Activated CD8-positive, alpha-beta T cell treated with anti-CD3 and anti-CD28 coated beads for 36 hours (primary cell): ENCODE measurements at places on chromosomes 5 and 9.
A peak's percentile ranks its signal among the peaks of the same experiment; 100 is the strongest.

- no peaks in the 10 kb centered on the region for H3K36me3 ChIP-seq
- H3K4me1 ChIP-seq: no peaks in the 10 kb centered on the region
- H3K27me3 ChIP-seq: peaks cover 16% of the 10 kb centered on the region
- no peak overlapping the region for H3K4me3 ChIP-seq
- H3K27ac ChIP-seq: no peak overlapping the region
Measured at GRCh38 chr5:62214701-62215100, 91.3 kb upstream of the KIF2A start.

DNA sequence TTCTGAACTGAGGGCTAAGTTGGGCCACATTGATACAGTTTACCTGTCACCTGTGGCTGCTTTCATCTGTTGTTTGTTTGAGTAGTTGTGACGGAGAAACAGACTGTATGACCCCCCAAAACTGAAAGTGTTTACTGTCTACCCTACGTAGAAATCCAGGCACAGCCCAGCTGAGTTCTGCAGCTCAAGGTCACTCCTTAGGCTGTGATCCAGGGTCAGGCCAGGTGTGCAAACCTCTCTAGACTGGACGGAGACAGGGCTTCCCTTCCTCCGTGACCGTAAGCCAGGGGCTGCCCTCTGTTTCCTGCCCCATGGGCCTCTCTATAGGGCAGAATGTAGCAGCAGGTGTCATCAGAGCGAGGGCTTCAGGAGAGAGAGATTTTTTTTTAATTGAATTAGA is 207.9 kb upstream of the OTULINL start:
- no peak overlapping the region for H3K4me3 ChIP-seq
- H3K4me1 ChIP-seq: peaks cover 8% of the 10 kb centered on the region
- no peaks in the 10 kb centered on the region for H3K27me3 ChIP-seq
- DNase-seq: no peak

GRCh38 chr5:139014726-139015125 is 139.6 kb upstream of the LRRTM2 start:
- no peak overlapping the region for H3K4me3 ChIP-seq
- no peak for DNase-seq
- no peaks in the 10 kb centered on the region for H3K4me1 ChIP-seq
- H3K27ac ChIP-seq: no peak overlapping the region

- H3K27ac ChIP-seq: no peak overlapping the region
- no peaks in the 10 kb centered on the region for H3K36me3 ChIP-seq
- DNase-seq: no peak
- H3K27me3 ChIP-seq: peaks cover 35% of the 10 kb centered on the region
Measured at GRCh38 chr9:137876269-137876668, 1.3 kb upstream of the CACNA1B start.

GRCh38 chr5:177452688-177453638 is 6.3 kb downstream of the PRR7 start:
- H3K36me3 ChIP-seq: peaks cover 12% of the 10 kb centered on the region
- DNase-seq: no peak
- no peak overlapping the region for H3K27ac ChIP-seq

GRCh38 chr9:105435453-105435852 is 12.4 kb upstream of the FSD1L start:
- H3K4me1 ChIP-seq: no peaks in the 10 kb centered on the region
- DNase-seq: no peak
- no peak overlapping the region for H3K27ac ChIP-seq
- no peaks in the 10 kb centered on the region for H3K27me3 ChIP-seq

- no peak overlapping the region for H3K4me3 ChIP-seq
- H3K4me1 ChIP-seq: peaks cover 7% of the 10 kb centered on the region
- no peaks in the 10 kb centered on the region for H3K36me3 ChIP-seq
- no peaks in the 10 kb centered on the region for H3K27me3 ChIP-seq
- peak; percentile 29 for DNase-seq
Measured at GRCh38 chr9:97958812-97959511, 21.0 kb upstream of the HEMGN start.

DNA sequence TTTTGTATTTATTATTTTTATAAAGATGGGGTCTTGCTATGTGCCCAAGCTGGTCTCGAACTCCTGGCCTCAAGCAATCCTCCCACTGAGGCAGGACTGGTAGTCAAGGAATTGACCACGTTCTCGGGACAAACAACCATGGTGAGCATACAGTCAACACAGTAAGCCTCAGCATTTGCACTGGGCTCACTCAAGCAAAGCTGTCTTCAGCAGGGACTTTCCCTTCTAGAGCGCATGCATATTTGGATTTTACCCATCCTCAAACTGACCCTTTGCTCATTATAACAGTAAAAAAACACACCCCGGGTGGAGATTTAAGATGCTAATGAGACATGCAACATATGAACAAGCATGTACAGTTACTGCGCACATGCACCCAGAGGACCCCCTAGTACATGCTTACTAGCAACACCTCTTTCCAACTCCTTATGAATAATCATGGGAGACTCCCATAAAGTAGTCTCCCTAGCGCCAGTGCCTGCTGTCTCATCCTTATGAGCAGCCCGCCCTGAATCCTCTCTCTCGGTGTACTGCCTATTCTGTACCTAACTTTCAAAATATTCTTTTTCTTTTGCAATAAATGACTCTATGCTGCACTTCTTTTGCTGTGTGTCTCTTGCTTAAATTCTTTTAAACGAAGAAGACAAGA is 41.5 kb downstream of the C5orf22 start:
- H3K27me3 ChIP-seq: peaks cover 15% of the 10 kb centered on the region
- DNase-seq: no peak
- H3K4me3 ChIP-seq: no peak overlapping the region

DNA sequence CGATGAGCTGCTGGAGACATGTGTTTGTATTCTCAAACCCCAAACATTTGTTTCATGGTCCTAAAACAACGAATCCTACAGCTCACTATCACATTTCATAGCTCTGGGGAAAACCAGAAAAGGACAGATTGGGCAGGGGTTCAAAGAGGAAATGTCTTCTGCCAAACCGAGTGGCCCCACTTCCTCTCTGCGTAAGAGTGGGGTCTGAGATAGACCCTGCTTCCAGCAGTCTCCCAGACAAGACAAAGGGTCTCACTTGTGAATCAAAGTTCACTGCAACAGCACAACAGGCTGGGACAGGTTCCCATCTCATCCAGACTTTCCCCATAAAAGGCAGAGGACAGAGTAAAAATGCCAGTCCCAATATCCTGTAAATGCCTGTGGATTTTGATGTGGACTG is 276.2 kb upstream of the SLC24A2 start:
- H3K4me3 ChIP-seq: no peak overlapping the region
- no peak for DNase-seq
- H3K27ac ChIP-seq: no peak overlapping the region
- H3K36me3 ChIP-seq: no peaks in the 10 kb centered on the region
- peaks cover 19% of the 10 kb centered on the region for H3K4me1 ChIP-seq

DNA sequence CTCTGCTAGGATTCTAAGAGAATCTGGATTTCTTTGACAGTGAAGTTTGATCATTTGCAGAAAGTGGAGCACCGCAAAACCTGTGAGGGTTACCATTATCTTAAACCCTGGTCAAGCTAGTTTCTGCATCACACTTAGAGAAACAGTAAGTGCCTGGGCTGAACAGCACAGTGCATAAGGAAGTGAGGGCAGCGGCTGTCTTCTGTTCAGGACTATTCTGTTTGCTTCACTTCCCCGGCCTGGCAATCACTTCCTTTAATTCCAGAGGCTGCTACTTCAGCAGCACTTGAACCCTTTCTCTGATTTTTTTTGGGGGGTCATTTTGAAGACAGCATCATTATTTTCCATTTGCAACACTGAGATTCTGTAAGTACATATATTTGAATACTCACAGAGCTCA is 32.0 kb downstream of the SEMA6A start:
- no peak for DNase-seq
- H3K36me3 ChIP-seq: no peaks in the 10 kb centered on the region
- no peak overlapping the region for H3K4me3 ChIP-seq
- no peak overlapping the region for H3K27ac ChIP-seq
- peaks cover 2% of the 10 kb centered on the region for H3K27me3 ChIP-seq

DNA sequence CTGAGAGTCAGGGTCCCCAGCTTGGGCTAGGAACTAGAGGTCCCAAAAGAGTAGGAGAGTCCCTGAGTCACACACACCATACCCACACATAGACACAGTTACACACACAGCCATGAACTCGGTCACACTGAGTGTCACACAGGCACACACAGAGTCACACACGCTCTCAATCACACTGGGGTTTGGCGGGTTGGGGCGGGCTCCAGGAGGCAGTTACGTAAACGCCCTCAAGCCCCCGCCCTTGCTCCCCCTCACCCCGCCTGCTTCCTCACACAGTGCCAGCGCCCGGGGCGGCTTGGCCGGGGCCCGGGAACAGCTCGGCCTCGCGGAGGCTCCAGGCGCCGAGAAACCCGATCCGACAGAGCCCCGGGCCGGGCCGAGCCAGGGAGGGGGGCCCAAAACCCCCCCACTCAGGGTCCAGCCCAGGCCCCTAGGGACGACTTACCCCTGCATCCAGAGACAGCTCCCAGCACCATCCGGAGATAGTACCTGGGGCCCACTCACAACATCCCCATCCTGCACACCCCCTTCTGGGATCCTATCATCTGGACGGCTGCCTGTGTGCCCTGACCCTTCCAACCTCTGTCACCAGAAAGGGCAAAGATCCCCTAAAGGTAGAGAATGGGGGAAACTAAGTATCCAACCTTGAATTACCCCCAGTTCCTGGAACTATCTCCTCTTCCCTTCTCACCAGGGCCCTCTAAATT is 3.5 kb upstream of the CNTFR start:
- H3K27me3 ChIP-seq: peaks cover 43% of the 10 kb centered on the region
- H3K36me3 ChIP-seq: no peaks in the 10 kb centered on the region
